ENCODE measurements at places on chromosomes 1 and 21. TPM values are rescaled to one million over a fixed set of nuclear protein-coding genes. Genes with fewer than 3 reads are reported as not detected.

- no peak for DNase-seq
Observed at GRCh38 chr1:25550155-25550506, 6.7 kb downstream of the LDLRAP1 start.

GRCh38 chr1:190373705-190374336 is 103.8 kb downstream of the BRINP3 start:
- DNase-seq, result no peak

The VHLL gene
- not detected for polyA plus RNA-seq

DNA sequence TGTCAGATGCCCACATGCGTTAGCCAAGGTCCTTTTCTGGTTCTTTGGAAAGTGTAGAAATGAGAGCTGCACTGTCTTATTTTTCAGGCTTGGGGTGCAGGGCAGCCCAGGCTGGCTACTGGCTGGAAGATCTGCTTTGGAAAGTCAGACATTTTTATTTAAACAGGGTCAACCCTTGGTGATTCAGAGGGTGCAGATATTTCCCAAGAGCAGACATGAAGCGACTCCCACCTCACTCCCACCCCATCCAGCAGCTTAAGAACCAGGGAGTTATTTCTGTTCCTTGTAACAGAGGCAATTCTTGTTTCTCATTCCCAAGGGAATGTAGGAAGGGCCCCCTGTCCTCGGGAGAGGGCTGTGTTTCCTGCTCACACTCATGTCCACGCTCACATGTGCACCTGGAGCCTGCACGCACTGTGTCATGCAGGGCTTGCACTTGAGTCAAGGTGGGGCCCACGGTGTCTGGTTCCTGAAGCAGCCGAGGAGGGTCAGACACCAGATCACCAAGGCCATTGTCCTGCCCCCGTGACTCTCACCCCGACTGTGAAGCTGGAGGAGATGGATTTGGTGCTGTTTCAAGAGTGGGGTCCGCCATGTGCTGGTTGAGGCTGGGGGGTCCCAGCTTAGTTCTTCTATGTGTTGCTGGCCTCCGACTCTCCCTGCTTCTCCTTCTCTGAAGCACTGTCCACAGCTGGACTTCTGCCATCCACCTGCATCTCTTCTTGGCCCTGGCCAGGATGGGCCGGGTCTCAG is 992 bp downstream of the S100A7A start:
- no peak for DNase-seq

The ZNF593OS gene
- polyA plus RNA-seq, result 1.0 TPM

All from renal cortex interstitium (tissue), 15 donors.